ENCODE measurements at places on chromosomes 6 and 20.

GRCh38 chr20:13554076-13554475 is 84.7 kb downstream of the TASP1 start:
- no peak for DNase-seq

GRCh38 chr6:119110601-119111548 is 32.4 kb upstream of the FAM184A start:
- no peak for DNase-seq

GRCh38 chr6:5333658-5334057 is 72.3 kb downstream of the FARS2 start:
- DNase-seq = no peak

DNA sequence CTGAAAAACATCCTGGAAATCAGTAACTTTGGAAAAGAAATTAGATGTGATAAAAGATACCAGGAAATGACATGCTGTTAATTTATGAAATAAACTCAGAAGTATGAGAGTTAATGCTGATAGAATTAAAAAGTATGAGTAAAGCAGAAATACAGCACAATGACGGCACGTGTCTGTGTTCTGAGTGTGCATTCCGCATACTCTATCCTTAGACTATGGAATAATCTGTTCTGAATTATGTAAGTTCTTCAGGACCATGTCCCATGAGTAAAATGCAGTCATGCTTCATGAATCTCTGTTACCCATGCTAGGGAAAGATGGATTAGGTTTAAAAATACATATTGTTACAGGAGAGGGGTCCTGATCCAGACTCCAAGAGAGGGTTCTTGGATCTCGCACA is 21.7 kb downstream of the HECA start:
- no peak for DNase-seq

GRCh38 chr6:166785131-166785530 is 158.1 kb upstream of the RPS6KA2 start:
- DNase-seq = no peak

GRCh38 chr6:63415286-63415685 is 95.5 kb upstream of the LGSN start:
- DNase-seq = no peak

DNA sequence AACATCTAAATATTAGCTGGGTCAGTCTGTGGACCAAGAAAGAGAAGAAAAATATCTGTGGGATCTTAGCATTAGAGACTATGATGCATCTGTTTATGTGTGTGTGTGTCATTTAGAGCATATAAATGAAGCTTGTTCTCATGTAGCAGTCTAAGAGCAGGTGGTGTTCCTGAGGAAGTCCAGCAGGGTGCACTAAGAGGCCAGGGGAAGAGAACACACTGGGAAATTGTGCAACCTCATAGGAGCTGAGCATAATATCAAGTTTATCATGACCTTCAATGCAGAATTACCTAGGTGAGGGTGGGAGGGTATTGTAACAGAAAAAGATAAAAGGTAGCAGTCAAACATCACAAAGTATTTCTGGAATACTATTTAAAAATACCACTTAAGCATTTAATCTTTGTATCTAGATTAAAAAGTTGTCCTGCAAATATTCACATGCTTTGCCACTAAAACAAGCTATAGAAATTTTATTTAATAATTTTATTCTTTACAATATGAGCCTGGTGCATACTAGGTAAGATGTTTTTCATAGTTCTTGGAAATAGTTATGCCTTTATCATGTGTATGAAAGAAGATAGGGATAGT is 80.5 kb downstream of the SMPDL3A start:
- no peak for DNase-seq

DNA sequence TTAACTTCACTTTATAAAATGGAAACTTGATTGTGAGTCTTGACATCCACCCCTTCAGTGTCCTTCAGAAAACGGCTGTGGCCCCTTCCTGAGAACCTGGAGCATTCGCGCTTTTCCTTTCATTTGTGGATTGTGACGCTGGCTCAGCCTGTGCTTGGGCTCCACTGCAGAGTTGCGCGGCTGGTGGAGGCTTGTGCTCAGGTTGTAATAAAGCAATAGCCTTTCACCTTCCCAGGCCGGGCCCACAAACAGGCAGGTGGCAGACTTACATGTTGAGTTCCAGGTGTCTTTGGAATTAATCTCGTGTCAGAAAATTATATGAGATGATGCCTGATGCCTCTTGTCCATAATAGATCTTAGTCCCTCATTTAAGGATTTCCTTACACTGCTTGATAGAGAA is 199.9 kb downstream of the CDH4 start:
- no peak for DNase-seq

DNA sequence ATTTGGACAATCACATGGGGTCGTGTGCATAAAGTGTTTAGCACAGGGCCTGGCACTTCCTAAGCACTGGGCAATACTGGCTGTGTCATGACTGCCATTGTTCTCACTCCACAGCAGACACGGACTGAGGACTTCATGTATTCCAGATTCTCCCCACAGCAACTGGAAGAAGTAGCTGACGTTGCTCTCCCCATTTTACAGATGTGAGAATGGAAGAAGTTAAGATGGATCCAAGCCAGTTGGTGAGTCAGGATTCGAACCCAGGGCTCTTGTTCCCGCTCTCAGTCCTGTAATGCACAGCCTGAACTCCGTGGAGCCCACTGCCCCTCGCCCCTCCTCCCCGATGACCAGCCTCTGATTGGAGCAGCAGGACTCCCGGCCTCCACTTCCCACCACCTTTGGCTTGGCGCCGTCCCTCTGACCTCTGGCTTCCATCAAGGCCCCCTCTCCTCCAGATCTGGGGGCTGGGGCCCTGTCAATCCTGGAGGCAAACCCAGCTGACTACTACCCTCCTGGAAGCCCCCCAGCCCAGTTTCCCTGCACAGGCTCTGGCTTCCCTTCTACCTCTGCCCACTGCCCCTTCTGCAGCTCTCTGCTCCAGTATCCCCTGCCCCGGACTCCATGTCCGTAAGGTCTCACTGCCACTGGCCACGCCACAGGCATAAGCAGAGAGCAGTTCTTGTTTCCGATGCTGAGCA is 12.7 kb downstream of the NOL4L start:
- DNase-seq = no peak

GRCh38 chr6:160093061-160093460 is 28.6 kb upstream of the SLC22A1 start:
- DNase-seq = no peak

DNA sequence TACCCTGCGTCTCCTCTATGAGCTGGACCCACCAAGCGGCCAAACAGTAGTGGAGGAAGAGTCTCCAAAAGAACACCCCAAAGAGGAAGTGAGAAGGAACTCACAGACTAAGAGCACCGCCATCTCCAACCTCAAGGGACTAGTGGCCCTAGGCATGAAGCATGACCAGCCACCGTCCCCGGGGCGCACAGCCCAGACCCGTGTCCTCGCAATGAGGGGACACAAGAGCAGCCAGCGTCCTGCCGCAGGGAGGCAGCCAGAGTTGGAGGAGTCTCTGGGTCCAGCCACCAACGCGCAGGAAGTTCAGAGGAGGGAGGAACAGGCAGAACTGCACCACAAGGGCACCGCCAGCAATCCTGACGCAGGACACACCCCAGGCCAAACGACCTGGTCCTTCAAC is 72.6 kb downstream of the TAF4 start:
- DNase-seq = no peak

DNA sequence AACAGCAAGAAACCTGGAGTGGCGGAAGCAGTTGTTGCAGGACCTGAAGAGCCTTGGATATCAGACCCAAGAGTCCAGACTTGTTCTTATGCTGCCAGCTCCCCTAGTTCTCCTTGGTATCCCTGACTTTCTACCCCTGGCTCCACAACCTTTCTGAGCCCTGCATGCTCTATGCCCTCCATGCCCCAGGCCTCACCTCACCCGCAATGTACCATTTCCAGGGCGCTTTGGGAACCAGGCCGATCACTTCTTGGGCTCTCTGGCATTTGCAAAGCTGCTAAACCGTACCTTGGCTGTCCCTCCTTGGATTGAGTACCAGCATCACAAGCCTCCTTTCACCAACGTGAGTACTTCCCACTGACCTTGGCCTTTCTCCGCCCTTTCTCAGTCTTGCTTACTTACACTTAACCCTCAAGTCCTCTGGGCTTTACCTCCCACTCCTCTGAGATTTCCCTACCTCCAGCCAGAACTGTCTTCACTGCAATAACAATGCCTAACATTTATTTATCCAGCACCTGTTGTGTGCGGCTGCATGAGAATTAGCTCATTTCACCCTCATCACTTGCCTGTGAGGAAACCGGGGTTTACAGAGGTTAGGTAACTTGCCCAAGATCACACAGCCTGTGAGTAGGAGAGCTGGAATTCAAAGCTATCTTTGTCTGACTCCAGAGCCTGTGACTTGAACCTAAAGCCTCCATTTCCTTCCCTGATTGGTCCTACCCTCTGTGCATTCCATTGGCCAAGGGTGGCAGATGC is 2.3 kb downstream of the POFUT1 start:
- no peak for DNase-seq

DNA sequence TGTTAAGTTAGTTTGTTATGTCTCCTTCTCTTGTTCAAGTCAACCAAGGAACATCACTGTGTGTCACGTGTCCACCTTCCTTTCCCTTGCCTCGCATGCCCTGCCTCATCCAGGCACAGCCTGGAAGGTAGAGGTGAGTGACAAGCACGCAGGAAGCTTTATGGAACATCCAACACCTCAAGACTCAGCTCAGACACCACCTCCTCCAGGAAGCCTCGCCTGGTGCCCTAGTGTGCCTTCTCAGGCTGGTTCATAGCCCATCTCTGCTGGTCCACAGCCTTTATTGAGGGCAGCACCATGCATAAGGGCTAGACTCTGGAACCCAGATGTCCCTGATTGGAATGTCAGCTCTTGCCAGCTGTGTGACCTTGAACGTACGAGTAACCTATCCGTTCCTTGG is 224.3 kb downstream of the ANKRD60 start:
- no peak for DNase-seq

- DNase-seq = no peak
These were observed 410.2 kb downstream of the MMUT start for GRCh38 chr6:49052901-49053300.

DNA sequence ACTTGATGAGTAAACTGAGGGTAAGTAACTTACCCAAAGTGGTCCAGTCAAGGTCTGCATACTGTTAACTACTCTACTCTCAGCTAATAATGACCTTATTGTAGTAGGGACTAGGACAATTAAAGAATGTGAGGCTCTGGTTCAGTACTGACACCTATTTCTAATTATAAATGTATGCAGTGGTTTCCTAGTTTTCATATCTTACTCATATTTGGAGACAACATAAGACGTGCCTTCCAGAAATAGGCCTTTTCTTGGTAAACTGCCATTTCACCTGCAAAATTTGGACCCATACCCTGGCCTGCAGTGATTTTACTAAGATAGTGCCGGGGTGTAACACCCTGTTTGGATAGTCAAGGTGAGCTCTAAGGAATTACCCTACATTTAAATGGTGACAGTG is 24.7 kb downstream of the GJA1 start:
- no peak for DNase-seq

DNA sequence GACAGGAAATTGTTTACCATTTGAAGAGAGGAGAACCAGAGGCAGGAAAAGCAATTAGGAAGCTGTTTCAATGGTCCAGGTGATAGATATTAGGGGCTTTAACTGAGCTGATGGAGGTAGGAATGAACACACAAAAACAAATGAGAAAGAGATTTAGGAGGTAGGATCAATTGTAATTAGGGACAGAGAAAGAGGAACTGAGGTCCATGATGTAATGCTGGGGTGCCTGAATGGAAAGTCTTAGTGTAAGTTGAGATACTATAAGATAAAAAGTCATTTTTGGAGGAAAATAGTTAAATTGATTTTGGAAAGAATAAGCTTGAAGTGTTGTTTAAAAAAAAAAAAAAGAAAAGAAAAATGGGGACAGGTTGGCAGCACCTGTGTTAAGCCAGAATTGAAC is 58.5 kb upstream of the B3GAT2 start:
- DNase-seq = no peak

GRCh38 chr6:42482174-42482573 is 30.4 kb upstream of the TRERF1 start:
- no peak for DNase-seq

GRCh38 chr20:19079536-19080299 is 132.7 kb upstream of the SLC24A3 start:
- no peak for DNase-seq

DNA sequence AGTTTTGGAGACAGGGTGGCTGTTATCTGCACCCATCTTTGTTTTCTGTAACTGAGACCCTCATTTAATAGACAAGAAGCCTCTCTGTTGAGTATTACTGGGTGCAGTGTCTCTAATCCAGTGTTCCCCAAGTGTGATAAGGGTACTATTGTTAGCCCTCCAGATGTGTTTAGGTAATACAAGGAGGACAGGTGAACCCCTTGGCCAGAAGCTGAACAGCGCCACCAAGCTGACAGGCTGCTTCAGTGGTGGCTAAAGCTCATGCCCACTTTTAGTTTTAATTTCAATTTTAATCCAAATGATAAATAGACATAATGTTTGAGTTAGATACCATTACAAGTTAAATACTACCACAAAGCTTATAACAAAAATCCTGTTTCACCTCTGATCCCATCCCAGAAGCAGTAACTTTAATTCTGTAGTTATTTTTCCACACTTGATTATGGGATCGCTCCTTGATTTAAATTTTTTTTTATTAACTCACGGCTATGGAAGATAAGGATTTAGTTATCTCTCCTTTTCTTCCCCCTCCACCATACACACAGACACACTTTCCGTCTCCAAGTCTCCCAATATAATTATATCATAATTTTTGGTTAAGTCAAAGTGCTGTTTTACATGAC is 8.4 kb upstream of the STK35 start:
- no peak for DNase-seq

- DNase-seq = no peak
These were observed 139.0 kb downstream of the MAP3K4 start for GRCh38 chr6:161130541-161130940.

DNA sequence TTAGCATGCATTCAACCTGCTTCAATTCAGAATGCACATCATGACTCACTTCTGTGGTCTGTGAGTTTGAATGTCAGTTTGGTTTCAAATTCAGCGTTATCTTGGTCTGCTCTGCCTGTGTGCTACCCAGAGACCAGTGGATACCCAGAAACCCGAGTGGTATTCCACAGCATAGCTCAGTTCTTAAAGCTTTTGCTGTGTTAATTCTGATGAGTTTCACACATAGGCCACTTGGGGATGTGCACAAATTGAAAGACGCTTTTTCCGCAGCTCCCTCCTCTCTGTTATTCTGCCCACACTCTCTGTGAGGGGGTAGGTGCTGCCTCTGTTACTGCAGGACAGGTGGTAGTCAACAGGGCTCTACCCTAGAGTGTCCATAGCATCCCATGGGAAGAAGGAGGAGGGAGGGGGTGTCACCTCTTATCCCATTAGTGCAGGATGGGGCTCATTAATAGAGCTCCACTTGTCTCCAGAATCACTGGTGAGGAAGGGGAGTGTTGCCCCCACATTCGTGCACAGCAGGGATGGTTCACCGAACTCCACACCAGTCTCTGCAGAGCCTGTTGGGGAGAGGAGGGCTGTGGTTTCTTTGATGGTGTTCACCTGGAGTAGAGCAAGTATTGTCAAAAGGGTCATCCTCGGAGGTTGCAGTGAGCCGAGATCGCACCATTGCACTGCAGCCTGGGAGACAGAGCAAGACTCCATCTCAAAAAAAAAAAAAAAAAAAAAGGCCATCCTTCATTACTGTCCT is 29.2 kb upstream of the SDCBP2 start:
- no peak for DNase-seq

- DNase-seq = no peak
These were observed 90.2 kb downstream of the TMEM242 start for GRCh38 chr6:157233156-157233555.

- DNase-seq = no peak
These were observed 36.0 kb downstream of the SUMO4 start for GRCh38 chr6:149435919-149436586.

GRCh38 chr6:90146921-90147649 is 149.6 kb downstream of the BACH2 start:
- DNase-seq = no peak

Data from activated T-cell treated with anti-CD3 and anti-CD28 coated beads, Interleukin-2, amount 50 U/mL, for 1 hour (primary cell).